Nucleus accumbens (tissue), 56 donors: ENCODE measurements at places on chromosomes 16 and 17.
A peak's percentile ranks its signal among the peaks of the same experiment; 100 is the strongest.

DNA sequence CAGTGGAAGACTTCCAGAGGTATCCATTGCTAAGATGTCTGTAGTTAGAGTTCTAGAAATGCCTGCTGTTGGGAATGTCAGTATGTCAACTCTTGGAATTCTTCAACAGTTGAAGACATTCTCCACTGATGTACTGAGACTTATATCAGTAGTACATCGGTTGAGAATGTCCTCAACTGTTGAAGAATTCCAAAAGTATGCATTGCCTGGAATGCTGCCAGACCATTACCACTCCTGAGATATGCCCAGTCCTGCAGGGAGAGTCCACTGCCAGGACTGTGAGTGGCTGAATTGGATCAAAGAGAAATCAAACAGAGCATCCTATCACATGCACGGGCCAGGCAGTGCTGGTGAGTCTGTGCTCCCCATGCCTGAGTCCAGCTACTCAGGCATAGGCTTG lies 42.0 kb downstream of the IL21R start:
- DNase-seq, result no peak

- no peak for DNase-seq
These were observed 127.8 kb downstream of the HS3ST3B1 start for GRCh38 chr17:14428648-14429029.

- DNase-seq, result no peak
These were observed 6.2 kb upstream of the CASC3 start for GRCh38 chr17:40134184-40134583.

- DNase-seq, result peak; percentile 9
These were observed 6.2 kb upstream of the ELAC2 start for GRCh38 chr17:13024016-13024415.

- DNase-seq, result no peak
These were observed 113.8 kb downstream of the MSI2 start for GRCh38 chr17:57370037-57370581.

GRCh38 chr17:66383333-66383732 lies 80.9 kb downstream of the PRKCA start:
- DNase-seq, result no peak

DNA sequence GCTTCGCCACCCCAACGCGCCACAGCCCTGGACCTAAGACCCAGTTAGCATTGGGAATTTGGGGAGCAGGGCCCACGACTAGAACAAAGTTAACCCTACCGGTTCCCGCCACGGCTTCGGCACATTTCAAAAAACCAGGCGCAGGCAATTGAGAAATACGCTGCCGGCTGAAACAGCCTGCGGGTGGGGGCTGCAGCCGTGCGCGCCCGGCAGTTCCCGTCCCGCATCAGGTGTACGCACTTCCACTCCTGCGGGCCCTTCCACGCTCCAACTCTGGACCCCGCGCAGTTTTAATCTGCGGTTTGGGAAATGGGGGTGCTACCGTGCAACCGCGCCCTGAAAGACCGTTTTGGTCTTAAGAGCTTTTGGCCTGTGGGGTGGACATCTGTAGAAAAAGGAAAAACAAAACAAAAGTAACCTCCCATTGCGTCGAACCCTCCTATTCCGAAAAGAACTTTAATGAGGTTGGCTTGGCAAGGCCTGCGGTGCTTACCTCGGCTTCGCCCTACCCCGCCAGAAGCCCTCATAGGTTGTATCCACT lies 7.1 kb downstream of the IRX5 start:
- DNase-seq, result no peak

GRCh38 chr17:17367931-17368330 lies 64.8 kb downstream of the NT5M start:
- DNase-seq, result no peak

GRCh38 chr16:23383881-23384280 lies 69.1 kb downstream of the COG7 start:
- DNase-seq, result no peak

GRCh38 chr17:42159796-42160530 lies 5.2 kb upstream of the RAB5C start:
- DNase-seq, result no peak

DNA sequence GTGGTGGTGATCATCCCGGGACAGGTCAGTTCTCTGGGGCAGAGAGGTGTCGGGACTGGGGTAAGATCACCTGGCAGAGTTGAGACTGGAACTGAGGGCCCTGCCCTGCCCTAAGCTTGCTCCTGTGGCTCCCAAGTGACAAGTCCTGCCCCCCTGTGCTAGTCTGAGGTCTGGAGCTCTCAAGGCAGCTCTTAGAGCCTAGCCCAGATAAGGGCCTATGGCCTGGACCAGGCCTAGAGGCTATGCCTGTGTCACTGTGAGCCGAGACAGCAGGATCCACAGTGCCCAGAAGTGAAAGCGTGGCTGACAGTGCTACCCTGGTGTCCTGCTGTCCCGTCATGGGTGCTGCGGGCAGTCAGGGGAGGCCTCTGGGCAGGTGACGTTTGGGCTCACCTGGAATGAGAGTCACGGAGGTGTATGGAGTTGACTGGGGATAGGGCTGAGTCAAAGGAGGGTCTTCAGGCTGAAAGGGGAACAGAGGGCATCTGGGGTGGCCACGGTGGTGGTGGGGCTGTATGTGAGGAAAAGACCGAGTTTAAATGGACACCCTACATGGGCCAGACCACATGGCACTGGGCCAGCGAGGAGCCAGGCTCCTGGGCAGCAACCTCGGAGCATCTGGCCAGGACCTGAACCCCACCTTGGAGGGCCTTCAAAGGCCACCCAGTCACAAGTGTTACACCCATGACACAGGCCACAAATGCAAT lies 5.5 kb downstream of the NATD1 start:
- no peak for DNase-seq

DNA sequence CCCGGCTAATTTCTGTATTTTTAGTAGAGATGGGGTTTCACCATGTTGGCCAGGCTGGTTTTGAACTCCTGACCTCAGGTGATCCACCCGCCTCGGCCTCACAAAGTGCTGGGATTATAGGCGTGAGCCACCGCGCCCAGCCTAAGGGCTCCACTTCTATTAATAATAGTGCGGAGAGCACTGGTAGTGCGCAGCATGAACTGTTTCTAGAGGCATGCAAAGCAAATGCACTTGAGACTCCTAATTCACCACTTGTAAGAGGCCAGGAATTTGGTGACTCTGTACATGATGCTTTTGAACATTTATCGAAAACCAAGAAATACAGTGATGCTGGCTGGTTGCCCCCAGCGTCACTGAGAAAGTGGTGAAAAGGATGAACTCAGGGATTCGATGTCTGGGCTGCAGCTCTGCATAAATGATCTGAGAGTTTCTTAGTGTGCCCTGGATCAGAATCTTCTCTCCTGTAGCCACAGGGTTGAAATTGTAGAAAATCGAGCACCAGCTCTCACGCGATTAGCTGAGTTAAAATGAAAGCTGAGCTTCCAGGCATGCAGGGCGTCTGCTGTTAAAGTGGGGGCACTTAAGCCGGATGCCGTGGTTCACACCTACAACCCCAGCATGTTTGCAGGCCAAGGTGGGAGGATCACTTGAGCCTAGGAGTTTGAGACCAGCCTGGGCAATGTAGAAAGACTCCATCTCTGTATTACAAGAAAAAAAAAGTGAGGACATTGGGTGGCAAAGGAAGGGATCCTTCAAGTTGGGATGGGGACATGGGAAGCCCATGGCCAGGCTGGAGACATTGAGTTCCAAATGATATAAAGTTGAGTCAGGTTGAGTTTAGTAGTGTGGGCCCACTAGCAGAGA lies 4.8 kb downstream of the RNF213 start:
- no peak for DNase-seq

DNA sequence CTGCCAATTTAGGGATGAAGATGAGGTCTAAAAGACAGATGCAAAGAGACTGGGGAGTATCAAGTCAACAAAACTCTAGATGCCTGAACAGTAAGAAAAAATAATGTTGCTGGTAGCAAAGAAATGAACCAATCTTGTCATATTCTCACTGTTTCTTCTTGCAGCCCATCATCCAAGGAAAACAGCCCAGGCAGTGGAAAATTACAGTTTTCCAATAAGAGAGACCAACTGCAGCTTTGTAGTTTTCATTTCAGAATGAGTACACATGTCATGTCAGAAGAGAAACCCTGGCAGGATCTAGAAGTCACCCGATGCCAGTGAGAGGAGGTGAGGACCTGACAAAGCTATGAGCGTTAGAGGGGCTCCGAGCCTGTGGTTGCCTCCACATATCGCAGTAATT lies 500.4 kb upstream of the PSMD7 start:
- DNase-seq, result no peak

GRCh38 chr17:14469971-14470370 lies 169.1 kb downstream of the HS3ST3B1 start:
- no peak for DNase-seq

GRCh38 chr16:86926181-86927094 lies 348.1 kb downstream of the FOXL1 start:
- no peak for DNase-seq

DNA sequence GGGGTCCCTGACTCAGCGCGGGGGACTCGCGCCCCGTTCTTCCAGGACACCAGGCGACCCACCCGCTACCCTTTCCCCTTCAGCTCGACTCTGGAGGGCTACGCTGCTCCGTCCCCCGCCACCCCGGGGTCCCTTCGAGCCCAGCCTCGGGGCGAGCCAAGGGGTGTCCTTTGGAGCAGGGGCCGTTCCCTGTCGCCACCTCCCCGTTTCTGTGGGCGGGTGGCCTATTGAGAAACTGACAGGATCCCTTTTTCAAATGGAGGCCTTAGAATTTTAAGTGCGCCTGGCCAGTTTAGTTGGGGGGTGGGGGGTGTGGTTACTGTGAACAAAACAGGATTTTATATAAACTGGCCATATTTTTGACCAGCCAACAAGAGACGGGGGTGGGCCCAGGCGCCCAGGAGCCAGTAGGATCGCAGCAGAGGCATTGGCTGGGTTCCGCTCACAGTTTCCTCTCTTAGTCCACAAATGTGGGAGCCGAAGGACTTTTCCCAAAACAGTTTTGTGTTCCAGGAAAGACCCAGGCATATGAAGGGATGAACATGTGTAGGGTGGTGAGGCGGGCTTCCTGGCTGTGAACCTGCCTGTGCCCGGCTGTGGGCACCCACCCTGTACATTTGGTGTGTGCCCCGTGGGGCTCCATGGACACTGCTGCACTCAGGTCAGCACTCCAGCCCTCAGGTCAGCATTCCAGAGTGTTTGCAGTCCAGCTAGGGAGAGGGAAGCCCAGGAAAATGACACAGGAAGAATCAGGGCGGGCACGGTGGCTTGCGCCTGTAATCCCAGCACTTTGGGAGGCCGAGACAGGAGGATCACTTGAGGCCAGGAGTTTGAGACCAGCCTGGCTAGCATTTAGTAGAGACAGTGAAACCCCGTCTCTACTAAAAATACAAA lies 722 bp upstream of the TIMP2 start:
- DNase-seq, result peak; percentile 66

DNA sequence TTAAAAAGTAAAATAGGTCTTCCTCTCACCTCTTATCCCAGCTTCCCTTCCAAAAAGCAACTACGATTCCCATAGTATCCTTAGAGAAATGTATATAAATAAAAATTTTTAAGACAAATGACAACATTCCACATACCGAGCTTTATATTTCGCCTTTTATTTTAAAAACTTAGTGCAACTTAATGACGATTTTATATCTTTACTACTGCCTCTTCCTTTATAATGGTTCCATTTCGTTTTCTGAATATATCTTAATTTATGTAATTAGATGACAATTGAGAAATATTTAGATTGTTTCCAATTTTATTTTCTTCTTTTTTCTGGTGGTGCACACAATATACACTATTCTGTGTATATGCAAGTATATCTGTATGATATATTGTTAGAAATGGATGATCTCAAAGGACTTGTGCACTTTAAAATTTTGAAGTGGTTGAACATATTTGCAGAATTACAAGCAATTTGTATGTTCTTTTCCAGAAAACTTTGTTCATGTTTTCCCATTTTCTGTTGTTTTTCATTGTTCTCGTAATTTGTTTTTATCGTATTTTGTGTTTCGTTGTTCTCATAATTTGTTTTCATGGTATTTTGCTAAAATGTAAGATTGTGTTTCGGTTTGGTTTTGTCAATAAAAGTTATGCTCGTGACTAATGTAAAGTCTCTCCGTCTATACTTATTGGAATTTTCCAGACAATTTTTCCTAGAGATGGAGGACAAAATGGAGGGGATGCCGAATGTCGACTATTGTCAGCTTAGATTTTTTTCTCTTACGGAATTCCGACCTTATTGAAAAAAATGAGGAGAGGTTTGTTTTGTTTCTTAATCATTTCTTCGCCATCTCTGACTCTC lies 20.4 kb upstream of the HOXB13 start:
- no peak for DNase-seq

GRCh38 chr17:17403899-17404576 lies 72.8 kb upstream of the MED9 start:
- no peak for DNase-seq

DNA sequence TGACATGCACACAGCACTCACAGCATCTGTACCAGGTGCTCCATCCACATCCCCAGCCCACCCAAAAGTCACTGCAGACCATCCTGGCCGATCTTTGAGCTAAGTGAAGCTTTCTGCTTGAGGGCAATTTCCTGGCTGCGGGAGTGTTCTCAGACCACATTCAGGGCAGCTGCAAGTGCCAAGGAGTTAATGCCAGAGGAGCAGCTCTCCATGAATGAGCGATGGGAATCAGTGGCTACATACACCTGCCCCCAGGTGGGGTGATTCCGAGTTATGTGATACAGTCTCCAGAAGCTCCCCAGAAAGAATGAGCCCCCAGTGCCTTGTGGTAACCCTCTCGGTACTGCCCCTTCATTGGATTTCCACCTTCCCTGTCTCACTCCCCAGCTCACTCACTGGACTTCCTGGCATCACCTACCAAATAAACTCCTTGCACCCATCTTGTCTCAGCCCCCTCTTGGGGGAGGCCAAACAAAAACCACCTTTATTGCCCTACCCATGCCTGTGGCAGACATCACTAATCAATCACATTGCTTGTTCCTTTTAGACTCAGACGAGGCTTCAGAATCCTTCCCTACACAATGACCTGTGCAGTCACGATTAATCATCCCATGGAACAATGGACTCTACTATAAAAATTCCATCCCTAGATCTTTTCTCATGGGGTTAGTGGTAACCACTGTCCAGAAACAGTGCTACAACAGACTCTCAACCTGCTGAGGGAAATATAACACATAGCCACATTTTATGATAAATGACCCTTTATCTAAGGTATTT lies 121.1 kb downstream of the IRX5 start:
- DNase-seq, result no peak

GRCh38 chr17:64196601-64197000 lies 66.5 kb downstream of the TEX2 start:
- no peak for DNase-seq

- no peak for DNase-seq
These were observed 10.5 kb upstream of the TIMP2 start for GRCh38 chr17:78935419-78936323.

DNA sequence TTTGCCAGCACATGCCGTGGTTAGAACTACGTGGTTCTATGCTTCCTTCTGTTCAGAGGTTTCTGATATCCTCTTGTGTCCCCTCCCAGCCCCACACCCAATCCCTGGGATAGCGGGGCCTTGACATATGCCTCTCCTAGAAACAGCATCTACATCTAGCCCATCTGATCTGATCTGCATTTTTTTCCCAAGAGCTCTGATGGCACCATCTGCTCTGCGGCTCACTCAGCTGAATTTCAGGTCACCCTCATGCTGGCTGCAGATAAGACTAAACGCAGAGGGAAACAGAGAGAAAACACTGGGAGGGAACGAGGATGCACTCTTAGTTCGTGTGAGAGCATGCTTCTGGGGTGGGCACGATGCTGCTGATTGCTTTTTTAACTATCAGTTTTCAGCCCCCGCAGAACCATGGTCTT lies 10.7 kb downstream of the WIPI1 start:
- no peak for DNase-seq
